ENCODE measurements at places on chromosomes 5 and 9.

DNA sequence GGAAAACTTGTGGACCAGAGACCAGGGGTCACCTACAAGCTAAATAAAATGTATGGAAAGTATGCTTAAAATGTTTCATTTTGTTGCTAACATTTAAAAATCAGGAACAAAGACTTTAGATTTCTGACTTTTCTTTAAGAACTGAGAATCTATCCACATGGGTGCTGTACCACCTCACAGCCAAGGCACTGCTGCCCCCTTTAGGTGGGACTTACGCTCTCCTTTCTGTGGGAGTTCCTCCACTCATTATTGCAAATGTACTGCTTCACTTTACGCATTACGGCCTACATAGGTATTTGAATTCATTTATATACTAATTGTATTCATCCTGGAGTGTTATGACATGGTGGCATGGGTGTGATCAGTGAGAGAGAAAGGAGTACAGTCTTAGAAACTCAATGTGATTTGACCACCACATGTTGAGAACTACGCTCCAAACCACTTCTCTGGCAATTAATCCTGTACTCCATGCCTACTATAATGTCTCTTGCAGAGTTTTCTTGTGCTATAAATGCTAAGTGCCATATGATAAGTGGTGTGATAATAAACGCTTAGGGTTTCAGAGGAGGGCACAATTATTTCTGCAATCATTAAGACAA, 24.7 kb upstream of the CETN3 start:
- DNase-seq, result no peak

GRCh38 chr9:23379842-23380241, 446.2 kb downstream of the ELAVL2 start:
- no peak for DNase-seq

DNA sequence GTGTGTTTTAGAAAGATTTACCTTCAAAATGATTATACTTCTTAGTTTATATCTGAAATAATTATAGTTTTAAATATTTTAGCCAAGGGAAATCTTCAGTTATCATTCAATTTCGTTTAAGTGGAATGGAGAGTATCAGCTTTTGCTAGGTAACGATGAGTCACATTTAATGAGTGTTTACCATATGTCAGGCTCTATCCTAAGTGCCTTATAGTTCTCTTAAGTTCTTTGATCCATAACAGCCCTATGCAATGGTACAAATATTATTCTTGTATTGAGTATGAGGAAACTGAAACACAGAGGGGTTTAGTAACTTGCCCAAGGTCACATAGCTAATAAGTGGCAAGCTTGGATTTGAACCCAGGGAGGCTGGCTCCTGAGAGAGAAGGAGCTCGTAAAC, 37.5 kb upstream of the SHB start:
- DNase-seq, result no peak

DNA sequence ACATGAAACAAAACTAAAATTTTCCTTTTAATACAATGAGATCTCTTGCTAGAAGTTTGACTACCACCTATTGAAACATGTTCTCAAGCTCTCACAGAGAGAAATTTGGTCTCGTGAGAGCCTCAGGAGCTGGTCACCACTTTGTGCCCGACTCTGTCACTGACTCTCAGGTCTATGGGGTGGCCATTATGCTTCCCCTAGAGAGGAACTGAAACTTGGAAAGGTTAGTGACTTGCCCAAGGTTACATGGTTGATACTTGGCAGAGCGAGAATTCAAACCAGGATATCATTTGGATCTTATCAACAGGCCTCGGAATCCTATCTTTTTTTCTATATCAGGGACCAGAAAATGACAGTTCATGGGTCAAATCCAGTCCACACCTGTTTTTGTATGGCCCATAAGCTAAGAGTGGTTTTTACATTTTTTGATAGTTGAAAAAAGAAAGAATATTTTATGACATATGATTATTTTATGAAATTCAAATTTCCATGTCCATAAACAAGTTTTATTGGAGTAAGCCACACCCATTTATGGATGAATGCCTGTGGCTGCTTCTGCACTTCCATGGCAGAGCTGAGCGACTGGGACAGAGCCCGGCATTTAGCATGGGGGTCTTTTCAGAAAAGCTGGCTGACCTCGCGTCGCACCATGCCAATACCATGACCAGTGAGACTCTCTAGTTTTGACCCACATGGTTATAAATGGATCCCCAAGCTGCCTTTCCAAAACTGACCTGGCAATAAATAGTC, 44.8 kb upstream of the EQTN start:
- no peak for DNase-seq

DNA sequence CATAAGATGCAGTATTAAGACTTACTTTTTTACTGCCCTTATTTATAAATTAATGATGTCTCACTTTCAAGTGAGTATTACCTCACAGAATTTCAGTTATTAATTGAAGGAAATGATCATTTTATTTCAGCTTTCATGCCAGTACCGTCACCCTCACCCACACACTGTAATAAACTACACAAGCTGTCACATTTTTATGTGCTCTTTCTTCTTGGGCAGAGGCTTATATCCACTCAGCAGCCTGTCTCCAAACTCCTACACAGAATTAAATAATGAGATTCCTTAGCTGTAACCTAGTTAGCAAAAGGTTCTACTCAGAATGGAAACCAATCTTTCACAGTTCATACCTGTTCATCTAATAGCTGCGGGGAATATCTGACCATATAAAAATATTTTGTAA, 1915.8 kb upstream of the CDH6 start:
- DNase-seq, result no peak

- DNase-seq, result no peak
Measured at GRCh38 chr5:153513156-153513555, 22.7 kb downstream of the GRIA1 start.
